ENCODE measurements at places on chromosomes 7 and 10. TPM values are rescaled to one million over a fixed set of nuclear protein-coding genes. Genes with fewer than 3 reads are reported as not detected.

Gene RARRES2
- 0.79 TPM for total RNA-seq

Gene LRGUK
- 0.33 TPM for total RNA-seq

Gene PRSS2
- not detected for total RNA-seq

Gene CPA4
- total RNA-seq: 1.3 TPM

Gene SKAP2
- 8.6 TPM for total RNA-seq

Gene CEP55
- total RNA-seq: 8.4 TPM

Gene PUS7
- total RNA-seq: 14.2 TPM

Gene SPOCK2
- total RNA-seq: 0.39 TPM

Gene MYH16
- total RNA-seq: under 0.01 TPM

Gene FRMD4A
- total RNA-seq: 25.5 TPM

Gene SLC18A2
- not detected for total RNA-seq

Gene MYL7
- 3.6 TPM for total RNA-seq

Gene SLC39A12
- not detected for total RNA-seq

Gene A1CF
- total RNA-seq: 3.3 TPM

Gene OR6B1
- not detected for total RNA-seq

Gene PPP1R9A
- 1.6 TPM for total RNA-seq

Gene C10orf105
- not detected for total RNA-seq

Gene CALML3
- not detected for total RNA-seq

Gene IGFBP1
- total RNA-seq: not detected

Gene POLR2J2
- total RNA-seq: 2.8 TPM

Gene ANKRD7
- total RNA-seq: 0.79 TPM

Gene DNA2
- 5.0 TPM for total RNA-seq

Gene OR2A7
- total RNA-seq: 7.1 TPM

Gene CCDC172
- not detected for total RNA-seq

Gene GALNT11
- 37.1 TPM for total RNA-seq

Gene PLEKHA1
- total RNA-seq: 22.8 TPM

Gene MXI1
- total RNA-seq: 17.3 TPM

Gene LHFPL3
- not detected for total RNA-seq

Measured in placental epithelial cell (primary cell).